Neural crest cell (in vitro differentiated cells): ENCODE measurements at places on chromosomes 11 and 22. TPM values are rescaled to one million over a fixed set of nuclear protein-coding genes. Genes with fewer than 3 reads are reported as not detected.

DNA sequence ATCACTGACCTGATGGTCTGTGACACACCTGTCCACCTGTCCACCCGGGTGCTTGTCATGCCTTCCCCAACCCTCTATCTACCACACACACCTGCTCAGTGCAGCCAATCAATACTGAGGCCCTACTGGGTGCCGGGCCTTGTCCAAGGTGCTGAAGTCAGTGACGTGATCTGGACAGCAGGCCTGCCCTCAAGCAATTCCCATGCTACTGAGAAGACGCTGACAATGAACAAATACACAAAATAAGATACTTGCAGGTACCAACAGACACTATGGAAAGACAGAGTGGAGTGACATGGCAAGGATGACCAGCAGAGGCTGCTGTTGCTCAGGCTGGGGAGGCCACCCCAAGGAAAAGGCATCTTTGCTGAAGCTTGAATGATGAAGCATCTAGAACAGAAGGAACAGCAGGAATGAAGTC lies 21.2 kb downstream of the PLAAT3 start:
- no peak for DNase-seq

DNA sequence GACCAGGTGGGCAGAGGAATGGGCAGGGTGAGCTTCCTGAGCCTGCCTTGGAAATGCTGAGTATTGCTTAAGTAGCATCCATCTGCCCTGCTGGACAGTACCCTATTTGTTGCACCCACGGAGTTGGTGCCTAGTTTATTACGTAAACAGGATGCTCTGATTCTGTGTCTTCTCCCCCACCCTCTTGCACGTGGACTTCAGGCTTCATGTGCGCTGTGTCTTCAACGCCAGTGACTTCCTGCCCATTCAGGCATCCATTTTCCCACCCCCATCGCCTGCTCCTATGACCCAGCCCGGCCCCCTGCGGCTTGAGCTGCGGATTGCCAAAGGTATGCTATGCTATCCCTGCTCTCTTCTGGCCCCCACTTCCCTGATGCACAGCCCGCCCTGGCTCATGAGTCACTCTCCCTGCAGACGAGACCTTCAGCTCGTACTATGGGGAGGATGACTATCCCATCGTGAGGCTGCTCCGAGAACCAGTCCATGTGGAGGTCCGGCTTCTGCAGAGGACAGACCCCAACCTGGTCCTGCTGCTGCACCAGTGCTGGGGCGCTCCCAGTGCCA lies 5.7 kb downstream of the ZP1 start:
- no peak for DNase-seq

The C11orf91 gene
- 0.57 and 0.68 TPM in 2 replicates for total RNA-seq

The KDELR3 gene
- total RNA-seq = 5.1 and 5.3 TPM in 2 replicates

The NTM gene
- 11.3 and 13.2 TPM in 2 replicates for total RNA-seq

The LRRC74B gene
- not detected in 2 replicates for total RNA-seq

The ELF5 gene
- total RNA-seq = not detected in 2 replicates
